ENCODE measurements at places on chromosomes 5 and 9. TPM values are rescaled to one million over a fixed set of nuclear protein-coding genes. Genes with fewer than 3 reads are reported as not detected.

DNA sequence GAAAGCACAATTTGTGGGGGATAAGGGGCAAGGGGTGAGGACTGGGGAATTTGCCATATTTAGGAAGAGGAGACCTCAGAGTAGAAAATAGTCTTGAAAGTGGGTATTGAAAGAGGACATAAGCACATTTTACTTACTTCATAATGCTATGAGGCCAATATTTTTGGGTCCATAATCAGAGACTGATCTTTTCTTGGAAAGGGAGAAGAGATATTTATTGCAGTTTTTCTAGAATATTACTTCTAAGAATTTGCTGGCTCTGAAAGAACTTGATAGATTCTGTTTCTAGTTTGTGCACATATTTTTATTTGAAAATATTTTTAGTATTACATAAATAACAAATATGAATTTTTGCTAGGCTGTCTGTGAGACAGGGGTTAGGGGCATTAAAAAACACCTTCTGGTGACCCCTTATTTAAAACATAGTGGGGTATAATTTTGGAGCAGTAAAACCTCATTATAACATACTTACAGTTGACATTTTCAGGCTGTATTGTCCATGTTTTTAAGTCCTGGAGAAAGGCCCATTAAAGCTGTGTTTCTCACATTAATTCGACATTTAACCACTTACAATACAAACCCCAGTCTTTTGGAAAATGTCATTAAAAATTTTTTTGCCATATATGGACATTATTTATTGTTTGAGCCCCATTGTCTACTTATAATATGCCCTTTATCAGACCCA is 118.9 kb upstream of the NFIB start:
- no peak for DNase-seq

- no peak for DNase-seq
These were observed 76.1 kb downstream of the SLC44A1 start for GRCh38 chr9:105320568-105320967.

DNA sequence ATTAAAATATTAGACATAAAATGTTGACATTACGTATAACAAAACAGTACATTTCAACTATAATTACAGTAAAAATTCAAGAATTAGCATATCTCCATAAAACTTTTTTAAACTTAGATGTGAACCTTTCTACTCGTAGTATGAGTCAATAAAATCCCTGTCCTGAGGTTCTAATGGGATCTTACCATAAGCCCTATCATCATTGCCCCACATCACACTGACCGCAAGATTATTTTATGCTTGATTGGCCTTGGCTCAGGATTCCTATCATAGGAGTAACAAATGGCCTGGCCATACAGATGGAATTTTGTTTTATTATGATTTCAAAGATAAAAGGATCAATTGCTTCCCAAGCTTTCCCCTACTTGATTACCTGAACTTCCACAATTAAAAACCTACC is 238.3 kb downstream of the MEF2C start:
- DNase-seq: no peak

The ORM2 gene
- 0.28 TPM for total RNA-seq

GRCh38 chr9:12935714-12936113 is 160.9 kb downstream of the LURAP1L start:
- DNase-seq: no peak

DNA sequence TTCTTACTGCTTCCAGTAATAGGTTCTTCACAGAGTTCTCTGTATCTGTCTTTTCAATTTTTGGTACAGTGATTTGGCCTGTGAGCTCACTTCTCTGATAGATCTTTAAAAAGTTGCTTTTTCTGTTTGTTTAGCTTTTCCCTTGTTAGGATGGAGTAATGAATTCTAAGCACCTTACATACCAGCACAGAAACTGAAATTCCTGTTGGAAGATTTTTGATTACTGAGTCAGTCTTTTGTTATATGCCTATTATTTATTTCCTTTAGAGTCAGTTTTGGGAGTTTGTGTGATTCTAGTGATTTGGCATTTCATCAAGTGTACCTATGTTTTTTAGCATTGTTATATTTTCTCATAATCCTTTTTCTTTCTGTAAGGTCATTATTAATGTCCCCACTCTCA is 37.6 kb upstream of the IPPK start:
- no peak for DNase-seq

The COL23A1 gene
- 2.8 TPM for total RNA-seq

DNA sequence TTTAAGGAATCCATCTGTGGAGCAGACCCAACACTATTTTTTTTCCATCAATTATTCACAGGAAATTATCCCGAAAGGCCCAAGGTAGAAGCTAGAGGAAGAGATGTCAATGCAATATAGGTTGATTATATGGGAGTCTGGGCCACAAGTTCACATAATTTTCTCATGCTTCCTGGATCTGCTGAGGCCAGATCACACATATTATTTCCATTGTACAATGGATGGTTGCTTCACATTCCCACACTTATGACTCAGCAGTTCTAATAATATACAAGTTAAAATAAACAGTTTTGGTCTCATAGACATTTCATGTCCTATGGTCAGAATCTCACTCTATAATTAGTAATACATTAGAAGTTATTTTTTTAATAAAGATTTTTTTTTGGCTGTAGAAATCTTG is 66.0 kb upstream of the PTPRD start:
- no peak for DNase-seq

The LCN12 gene
- 4.1 TPM for total RNA-seq

DNA sequence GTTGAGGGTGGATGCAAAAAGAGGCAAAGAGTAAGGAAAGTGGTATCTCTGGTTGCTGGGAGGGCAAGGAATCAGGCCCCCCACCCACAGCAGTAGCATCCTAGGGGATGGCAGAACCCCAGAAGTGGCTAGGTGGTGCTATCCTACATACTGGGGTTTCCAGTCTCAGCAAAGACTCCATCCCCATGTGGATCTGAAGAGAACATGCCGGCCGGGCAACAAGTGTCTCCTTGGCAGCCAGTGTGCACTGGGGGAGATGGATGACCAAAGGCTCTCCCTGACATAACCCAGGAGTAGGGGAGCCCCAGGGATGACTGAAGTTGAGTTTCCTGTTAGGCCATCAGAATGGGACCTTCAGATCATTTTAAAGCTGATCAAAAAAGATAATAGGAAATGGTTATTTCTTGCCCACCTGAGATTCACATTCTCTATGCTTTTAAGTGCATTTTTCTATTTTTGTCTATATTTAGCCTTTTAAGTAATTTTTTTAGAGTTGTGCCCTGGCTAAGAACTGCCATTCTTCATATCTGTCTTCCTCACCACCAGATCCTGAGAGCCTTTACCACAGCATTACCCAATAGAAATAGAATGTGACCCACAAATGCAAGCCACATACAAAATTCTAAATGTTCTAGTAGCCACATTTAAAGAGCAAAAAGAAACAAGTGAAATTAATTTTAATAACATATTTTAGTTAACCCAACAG is 78.7 kb upstream of the SMIM23 start:
- no peak for DNase-seq

DNA sequence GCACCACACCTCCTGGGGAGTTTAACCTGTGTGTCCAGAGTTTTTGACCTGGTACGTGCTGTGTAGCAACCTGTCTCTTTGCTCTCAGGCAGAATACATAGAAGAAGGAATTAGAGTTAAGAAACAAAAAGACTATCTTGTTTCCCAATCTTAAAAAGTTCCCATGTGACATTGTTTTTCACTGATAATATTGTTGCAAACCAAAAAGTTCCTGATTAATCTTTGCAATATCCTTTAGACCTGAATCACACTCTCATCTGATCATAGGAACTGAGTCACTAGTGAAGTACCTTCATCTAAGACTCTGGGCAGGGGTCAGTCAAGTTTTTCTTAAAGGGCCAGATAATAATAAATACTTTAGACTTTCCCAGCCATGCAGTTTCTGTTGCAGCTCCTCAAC is 35.1 kb downstream of the BASP1 start:
- no peak for DNase-seq

DNA sequence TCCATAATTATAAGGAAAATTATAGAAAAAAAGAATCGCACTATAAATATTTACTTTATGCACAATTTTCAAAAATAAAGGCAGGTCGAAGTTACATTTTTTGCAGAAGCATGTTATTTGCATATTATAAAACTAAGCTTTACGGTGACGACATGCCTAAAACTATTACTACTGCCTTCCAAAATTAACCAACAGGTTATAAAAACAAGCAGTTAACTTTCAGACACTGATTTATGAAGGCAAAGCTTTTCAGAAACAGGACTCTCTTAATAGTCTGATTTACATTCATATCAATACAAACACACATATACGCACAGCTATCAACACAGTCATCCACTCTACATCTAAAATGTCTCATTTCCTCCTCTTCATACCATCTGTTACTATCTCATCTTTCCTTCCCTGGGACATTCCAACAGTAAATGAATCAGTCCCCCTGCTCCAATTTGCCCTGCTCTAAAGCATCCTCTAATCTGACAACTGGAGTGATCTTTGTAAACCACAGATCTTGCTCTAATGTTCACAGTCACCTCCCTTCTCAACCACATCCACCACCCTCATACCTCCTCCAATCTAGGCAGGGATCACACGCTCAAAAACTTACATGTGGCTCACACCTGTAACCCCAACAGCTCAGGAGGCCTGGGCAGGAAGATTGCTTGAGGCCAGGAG is 21.6 kb downstream of the FBXW11 start:
- no peak for DNase-seq

- DNase-seq: no peak
These were observed 66.5 kb downstream of the GALNT12 start for GRCh38 chr9:98873951-98874371.

The STPG3 gene
- total RNA-seq: not detected
